ENCODE measurements at places on chromosomes 12 and 14.

- DNase-seq, result no peak
Observed at GRCh38 chr12:69474456-69474855, 4.3 kb downstream of the FRS2 start.

DNA sequence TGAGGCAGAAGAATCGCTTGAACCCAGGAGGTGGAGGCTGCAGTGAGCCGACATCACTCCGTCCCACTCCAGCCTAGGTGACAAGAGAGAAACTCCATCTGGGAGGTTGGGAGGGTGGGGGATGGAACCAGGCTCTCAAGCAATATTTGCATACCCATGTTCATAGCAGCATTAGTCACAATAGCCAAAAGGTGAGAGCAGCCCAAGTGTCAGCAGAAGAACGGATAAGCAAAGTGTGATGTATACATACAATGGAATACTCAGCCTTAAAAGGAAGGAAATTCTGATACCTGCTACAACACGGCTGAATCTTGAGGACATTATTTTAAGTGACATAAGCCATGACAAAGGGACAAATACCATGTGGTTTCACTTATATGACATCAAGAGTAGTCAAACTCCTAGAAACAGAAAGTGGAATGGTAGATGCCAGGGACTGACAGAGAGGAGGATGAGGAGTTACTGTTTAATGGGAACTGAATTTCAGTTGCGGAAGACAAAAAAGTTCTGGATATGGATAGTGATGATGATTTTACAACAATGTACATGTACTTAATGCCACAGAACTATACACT, 11.6 kb downstream of the DAD1 start:
- DNase-seq, result no peak

DNA sequence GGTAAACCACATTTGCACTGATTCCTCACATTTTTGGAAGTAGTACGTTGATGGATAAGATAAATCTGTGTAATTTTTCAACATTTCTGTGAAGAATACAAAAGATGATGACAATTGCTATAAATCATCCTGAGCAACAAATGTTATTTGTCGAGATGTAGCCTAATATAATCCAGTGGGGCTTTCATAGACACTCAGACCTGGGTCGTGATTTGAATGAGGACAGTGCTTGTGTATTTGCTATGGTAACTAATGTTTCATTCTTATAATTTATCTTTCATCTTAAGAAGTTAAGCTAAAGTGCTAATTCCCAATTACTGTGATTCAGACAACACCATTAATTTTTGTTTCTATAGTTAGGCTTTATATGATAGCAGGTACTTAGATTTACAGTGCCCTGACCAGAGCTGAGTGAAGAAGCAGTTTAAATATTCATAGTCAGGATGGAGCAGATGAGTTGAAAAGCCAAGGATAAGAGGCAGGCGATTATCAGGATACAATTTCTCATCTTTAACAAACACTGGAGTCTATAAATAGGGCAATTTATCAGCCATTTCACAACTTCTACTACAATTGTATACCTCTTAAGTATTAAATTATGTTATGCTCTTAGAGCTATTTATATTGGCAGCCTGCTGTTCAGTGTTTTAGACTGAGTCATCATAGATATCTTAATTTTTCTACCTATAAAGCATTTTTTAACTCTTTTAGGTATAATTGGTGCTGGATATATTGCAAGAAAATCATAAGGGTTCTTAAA, 359.9 kb downstream of the TRHDE start:
- DNase-seq, result no peak

DNA sequence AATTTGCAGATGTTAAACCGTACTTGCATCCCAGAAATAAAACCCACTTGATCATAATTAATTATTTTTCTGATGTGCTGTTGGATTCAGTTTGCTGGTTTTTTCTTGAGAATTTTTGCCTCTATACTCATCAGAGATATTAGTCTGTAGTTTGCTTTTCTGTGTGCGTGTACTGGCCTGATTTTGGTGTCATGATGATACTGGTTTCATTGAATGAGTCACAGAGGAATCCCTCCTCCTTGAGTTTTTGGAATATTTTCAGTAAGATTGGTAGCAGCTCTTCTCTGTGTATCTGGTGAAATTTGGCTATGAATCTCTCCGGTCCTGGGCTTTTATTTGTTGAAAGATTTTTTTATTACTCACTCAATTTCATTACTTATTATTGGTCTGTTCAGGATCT, 100.4 kb upstream of the PMCH start:
- DNase-seq, result no peak

GRCh38 chr14:94120667-94121340, 8.6 kb downstream of the IFI27L2 start:
- no peak for DNase-seq

GRCh38 chr14:69049675-69050074, 70.6 kb upstream of the ACTN1 start:
- DNase-seq, result no peak

GRCh38 chr12:9253464-9253863, 45.3 kb upstream of the PZP start:
- no peak for DNase-seq

DNA sequence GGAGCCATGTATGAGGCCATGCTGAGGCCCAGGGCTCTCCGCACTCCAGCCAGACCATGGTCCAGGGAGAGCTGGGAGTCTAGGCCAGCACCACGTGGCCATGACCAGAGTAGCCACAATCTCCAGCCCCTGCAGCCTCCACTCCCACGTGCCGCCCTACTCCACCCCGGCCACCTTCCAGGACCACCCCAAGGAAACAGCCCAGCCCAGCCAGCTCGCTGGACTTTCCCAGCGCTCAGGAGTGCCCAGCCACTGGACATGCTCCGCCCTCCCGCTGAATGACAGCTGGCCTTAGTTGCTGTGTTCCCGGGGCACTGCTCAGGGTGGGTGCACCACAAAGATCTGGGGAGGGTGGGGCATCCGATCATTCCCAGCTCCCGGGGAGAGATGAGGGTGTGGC, 2.1 kb upstream of the C14orf180 start:
- DNase-seq, result no peak

- DNase-seq, result no peak
Observed at GRCh38 chr12:3821441-3821840, 51.8 kb downstream of the PARP11 start.

GRCh38 chr14:74821267-74821915, 54.6 kb downstream of the PROX2 start:
- DNase-seq, result no peak

DNA sequence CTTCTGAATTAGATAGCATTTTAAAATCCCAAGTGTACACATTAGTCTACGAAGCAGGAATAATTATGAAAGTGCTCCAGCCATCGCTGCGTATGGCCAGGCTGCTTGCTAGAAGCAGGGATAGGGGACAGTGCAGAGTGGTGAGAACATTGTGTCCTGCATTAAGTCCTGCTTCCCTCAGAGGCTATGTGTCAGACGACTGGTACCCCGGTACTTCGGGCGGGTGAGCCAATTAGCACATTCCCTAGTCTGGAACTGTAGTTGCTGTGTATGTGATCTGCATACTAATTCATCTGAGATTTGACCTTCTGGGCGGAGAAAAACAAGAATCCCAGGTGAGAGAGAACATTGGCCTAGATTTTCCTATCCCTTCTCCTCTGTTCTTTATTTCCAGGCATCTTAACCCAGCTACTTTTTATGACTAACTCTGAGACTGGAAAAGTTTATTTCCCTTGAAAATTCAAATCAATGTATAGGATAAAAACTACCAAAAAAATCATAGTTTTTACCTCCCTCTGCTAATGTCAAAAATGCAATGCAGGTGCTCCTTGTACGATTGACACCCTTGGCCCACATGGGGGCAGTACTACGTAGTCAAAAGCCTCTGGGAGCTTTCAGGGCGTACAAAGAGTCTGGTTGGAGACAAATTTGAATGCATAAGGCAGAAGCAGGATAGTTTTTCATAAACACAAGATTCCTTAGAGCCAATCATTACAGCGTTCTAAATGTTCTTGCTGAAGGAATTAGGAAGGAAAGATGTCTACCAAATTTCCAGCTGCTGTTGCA, 764.3 kb downstream of the NOVA1 start:
- no peak for DNase-seq

DNA sequence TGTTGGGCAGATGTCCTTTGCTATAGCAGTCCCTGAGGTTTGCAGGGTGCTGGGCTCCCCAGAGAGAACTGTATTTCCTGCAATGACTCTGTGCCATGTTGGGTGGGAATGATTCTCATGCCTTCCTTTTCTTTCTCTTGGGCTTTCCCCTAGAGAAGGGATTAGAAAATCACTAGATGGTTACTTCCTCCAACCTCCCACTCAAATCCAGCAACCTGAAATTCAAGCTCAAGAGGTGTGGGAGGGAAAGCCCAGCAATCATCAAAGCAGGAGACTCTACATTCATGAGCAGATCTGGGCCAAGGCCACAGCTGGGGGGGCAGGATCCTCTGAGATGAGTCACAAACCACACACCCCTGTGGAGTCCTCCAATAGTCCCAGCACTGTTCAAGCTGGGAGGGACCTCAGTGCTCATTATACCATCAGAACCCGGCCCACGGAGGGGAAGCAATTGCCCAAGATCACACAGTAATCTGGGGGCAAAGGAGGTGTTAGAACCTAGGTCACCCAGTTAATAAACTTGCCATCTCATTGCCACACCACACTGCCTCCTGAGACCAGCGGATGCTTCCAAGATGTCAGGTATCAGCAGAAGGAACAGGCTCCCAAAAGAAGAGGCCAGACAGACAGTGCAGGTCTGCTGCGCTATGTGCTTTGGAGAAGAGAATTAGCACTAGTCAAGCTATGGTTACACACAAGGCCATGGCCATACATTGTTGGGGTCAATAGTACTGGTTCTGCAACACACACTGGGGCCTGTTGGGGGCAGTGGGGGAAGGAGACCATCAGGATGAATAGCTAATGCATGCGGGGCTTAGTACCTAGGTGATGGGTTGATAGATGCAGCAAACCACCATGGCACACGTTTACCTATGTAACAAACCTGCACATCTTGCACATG, 65.7 kb downstream of the TTC9 start:
- no peak for DNase-seq

- DNase-seq, result no peak
Observed at GRCh38 chr12:80838708-80839107, 99.0 kb downstream of the LIN7A start.

- DNase-seq, result no peak
Observed at GRCh38 chr14:61923348-61923747, 161.1 kb downstream of the SNAPC1 start.

GRCh38 chr12:16307856-16308475, 30.5 kb upstream of the SLC15A5 start:
- DNase-seq, result no peak

DNA sequence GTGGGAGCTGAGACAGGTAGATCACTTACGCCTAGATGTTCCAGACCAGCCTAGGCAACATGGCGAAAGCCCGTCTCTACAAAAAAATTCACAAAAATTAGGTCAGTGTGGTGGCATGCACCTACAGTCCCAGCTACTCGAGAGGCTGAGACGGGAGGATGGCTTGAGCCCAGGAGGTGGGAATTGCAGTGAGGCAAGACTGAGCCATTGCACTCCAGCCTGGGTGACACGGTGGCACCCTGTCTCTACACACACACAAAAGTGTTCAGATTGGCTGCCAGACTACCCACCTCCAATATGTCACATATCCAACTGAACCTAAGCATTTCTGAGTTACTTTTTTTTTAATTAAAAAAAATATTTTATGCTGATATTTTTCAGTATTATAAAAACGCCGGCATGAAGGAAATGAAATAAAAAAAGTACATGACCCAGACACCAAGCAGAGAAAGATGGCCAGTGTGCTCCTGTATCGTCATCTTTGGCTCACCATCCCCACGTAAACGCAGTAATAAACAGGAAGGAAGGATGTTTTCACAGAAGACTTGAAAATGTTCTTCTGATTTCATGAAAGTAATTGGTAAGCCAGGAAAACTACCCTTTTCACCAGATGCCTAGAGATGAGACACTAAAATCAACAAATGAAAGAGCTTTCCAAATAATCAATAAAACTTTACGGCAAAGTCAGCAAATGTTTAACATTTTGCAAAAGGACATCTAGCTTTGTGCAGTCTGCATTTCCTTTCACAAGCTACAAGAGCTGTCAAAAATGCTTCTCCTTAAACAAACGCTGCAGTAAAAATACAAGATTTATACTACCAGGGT, 26.4 kb downstream of the CDC42BPB start:
- no peak for DNase-seq

DNA sequence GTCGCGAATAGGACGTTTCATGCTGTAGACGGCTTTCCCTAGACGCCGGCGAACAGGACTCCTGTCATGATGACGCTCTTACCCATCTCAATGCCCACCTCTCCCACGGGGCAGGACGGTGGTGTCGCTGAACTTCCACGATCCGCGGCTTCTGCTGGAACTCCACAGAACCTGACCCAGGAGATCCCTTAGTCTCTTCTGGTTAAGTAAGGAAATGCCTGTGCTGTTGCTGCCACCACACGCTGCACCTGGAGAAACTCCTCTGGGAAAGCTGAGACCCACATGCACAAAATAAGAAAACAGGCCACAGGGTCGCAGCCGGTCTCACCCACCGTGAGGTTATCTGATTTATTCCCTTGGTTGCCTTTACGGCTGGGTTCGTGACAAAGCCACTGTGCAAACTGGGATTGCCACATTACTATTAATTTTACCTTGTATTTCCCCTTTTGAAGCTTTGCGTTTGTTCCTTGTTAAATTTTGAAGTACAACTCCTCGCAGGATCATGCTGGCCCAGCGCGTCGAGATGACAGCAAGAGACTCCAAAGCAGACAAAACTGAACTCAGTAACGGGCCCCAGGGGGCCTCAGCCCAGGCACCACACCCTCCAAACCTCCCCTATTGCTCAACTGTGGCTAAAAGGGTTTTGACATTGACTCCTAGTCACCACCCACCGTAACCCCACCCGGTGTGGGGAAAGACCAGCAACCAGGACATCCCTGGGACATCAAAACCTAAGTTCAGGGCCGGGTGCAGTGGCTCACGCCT, 9.2 kb upstream of the MMP17 start:
- no peak for DNase-seq

- DNase-seq, result no peak
Observed at GRCh38 chr12:92786045-92786444, 83.3 kb downstream of the PLEKHG7 start.

GRCh38 chr12:26226629-26227360, 31.4 kb downstream of the SSPN start:
- no peak for DNase-seq

All from stimulated activated CD8-positive, alpha-beta memory T cell treated with anti-CD3 and anti-CD28 coated beads, Interleukin-2, amount 100 ng/mL, for 48 hours (primary cell).